ENCODE measurements at places on chromosomes 16 and 17. TPM values are rescaled to one million over a fixed set of nuclear protein-coding genes. Genes with fewer than 3 reads are reported as not detected.

BCO1 gene
- 0.23 TPM for total RNA-seq

DNA sequence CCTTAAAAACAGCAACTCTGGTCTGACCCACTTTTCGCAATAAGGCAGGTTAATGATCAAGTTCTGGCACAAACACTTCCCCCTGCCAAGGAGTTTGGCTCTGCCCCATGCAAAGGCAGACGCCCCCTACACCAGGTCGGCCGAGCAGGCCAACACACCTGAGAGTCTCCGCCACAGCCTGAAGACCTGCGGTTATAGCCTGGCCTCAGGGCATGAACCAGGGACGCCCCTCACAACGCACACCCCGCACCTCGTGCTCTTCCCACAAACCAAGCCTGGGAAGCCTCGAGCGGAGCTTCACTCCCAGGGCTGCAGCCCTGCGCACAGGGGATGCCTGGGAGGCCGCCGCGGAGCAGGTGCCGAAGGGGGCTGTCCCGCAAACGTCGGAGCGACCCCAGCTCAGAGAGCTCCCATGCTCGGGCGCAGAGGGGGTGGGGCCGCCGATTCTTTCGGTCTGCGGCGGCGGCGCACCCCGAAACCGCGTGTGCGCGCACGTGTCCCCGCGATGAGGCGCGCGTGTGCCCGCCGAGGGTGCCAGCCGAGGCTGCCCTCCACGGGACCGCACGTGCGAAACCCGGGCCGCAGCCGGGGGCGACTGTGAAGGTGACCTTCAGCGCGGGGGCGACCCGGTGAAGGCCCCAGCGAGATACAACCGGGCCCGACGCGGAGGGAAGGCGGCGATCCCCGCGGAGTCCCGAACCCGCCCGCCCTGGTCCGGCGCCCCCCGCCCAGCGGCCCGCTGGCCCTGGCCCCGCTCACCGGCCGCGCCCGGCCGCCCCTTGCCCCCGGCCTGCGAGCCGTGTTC lies 559 bp downstream of the CLUH start:
- peaks cover 49% of the 10 kb centered on the region for H3K4me1 ChIP-seq
- peak overlapping the region; percentile 83 for H3K4me3 ChIP-seq

GRCh38 chr17:40445751-40446468 lies 2.7 kb downstream of the IGFBP4 start:
- peaks cover 55% of the 10 kb centered on the region for H3K4me1 ChIP-seq
- H3K27ac ChIP-seq: peak overlapping the region; percentile 97
- peak overlapping the region; percentile 73 for H3K4me3 ChIP-seq
- no peaks in the 10 kb centered on the region for H3K27me3 ChIP-seq
- no peak for DNase-seq
- no peaks in the 10 kb centered on the region for H3K36me3 ChIP-seq

EFCAB5 gene
- total RNA-seq: under 0.01 TPM

- H3K36me3 ChIP-seq: no peaks in the 10 kb centered on the region
- H3K4me3 ChIP-seq: no peak overlapping the region
Observed at GRCh38 chr16:78289844-78290277, 190.4 kb downstream of the WWOX start.

SDK2 gene
- total RNA-seq: 0.42 TPM

CLEC10A gene
- total RNA-seq: 3.8 TPM

DNA sequence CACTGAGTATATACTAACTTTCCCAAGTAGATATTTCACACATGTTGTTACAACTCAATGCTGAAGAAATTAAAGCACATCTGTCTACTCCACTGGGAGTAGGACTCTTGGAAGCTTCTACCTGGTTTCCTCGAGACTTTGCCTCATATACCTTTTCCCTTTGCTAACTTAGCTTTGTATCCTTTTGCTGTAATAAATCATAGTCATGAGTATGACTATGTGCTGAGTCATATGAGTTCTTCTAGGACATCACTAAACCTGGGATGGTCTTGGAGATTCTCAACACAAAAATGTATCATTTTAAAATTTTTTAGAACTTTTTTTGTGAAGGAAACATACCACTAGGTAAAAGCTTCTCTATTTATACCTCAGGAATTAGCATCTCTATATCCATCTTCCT lies 39.8 kb downstream of the ABCA5 start:
- DNase-seq: no peak
- H3K4me3 ChIP-seq: no peak overlapping the region
- no peaks in the 10 kb centered on the region for H3K4me1 ChIP-seq
- no peaks in the 10 kb centered on the region for H3K27me3 ChIP-seq

ABCA8 gene
- total RNA-seq: 72.2 TPM

- no peak overlapping the region for H3K27ac ChIP-seq
- no peaks in the 10 kb centered on the region for H3K27me3 ChIP-seq
- no peak overlapping the region for H3K4me3 ChIP-seq
- no peaks in the 10 kb centered on the region for H3K4me1 ChIP-seq
Observed at GRCh38 chr16:86609115-86609514, 30.8 kb downstream of the FOXL1 start.
